Tongue (tissue), 3 donors: ENCODE measurements at places on chromosomes 3 and 15. TPM values are rescaled to one million over a fixed set of nuclear protein-coding genes. Genes with fewer than 3 reads are reported as not detected.

PGBD4 gene
- total RNA-seq = 1.3 TPM

VEPH1 gene
- total RNA-seq = 7.8 TPM

CLDN1 gene
- 17.7 TPM for total RNA-seq

CAMP gene
- not detected for total RNA-seq

SERINC4 gene
- total RNA-seq = 0.10 TPM

FAIM gene
- 11.6 TPM for total RNA-seq

CLRN1 gene
- total RNA-seq = 0.31 TPM

TMEM212 gene
- not detected for total RNA-seq

SKOR1 gene
- total RNA-seq = 0.31 TPM

EFCAB12 gene
- not detected for total RNA-seq

LRTM1 gene
- total RNA-seq = 84.2 TPM

NR2E3 gene
- total RNA-seq = 2.2 TPM

TICRR gene
- total RNA-seq = 3.2 TPM

FSTL1 gene
- total RNA-seq = 799 TPM

SOX14 gene
- total RNA-seq = not detected

GNB4 gene
- total RNA-seq = 49.1 TPM

NOX5 gene
- not detected for total RNA-seq

RAB27A gene
- 16.2 TPM for total RNA-seq

SNX22 gene
- total RNA-seq = 1.7 TPM

MORC1 gene
- not detected for total RNA-seq

TUSC7 gene
- not detected for total RNA-seq

MYEF2 gene
- total RNA-seq = 10.6 TPM

SATB1 gene
- total RNA-seq = 50.3 TPM

RETNLB gene
- not detected for total RNA-seq

SMCO1 gene
- 19.6 TPM for total RNA-seq

ISLR gene
- 119 TPM for total RNA-seq

GXYLT2 gene
- 47.7 TPM for total RNA-seq

SLC22A13 gene
- total RNA-seq = 0.51 TPM

VGLL3 gene
- 30.6 TPM for total RNA-seq

ARHGEF3 gene
- total RNA-seq = 29.4 TPM

KLF15 gene
- 12.1 TPM for total RNA-seq

PPARG gene
- total RNA-seq = 8.2 TPM

FGF12 gene
- total RNA-seq = 7.2 TPM

CHRM5 gene
- not detected for total RNA-seq

KNG1 gene
- not detected for total RNA-seq

CRYGS gene
- 0.62 TPM for total RNA-seq

GALNT15 gene
- total RNA-seq = 5.5 TPM

MAGEL2 gene
- 6.4 TPM for total RNA-seq

RHOV gene
- total RNA-seq = 11.8 TPM

TMA7 gene
- 188 TPM for total RNA-seq

IGSF10 gene
- total RNA-seq = 15.3 TPM

CILP gene
- 70.9 TPM for total RNA-seq
